ENCODE measurements at places on chromosomes 5 and 9.

DNA sequence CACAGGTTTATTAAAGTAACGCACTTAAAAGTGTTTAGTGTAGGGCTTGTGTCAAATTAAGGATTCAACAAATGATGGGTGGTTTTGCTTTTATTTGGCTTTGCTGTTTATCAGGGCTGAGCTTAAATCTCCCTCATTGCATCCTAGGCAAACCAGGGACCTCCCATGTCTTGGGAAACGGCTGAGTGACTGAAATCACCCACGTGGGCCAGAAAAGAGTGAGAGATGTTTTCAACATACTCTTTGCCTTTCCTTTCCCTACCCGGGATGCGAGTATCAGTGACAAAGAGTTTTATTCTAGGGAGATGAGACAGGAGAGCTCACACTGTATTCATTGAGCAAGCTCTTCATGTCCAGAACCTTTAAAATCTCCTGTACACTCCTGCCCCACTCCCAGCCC, 23.3 kb downstream of the KCNMB1 start:
- no peak for DNase-seq

GRCh38 chr5:34685485-34686165, 29.5 kb downstream of the RAI14 start:
- DNase-seq = no peak

GRCh38 chr5:21152611-21153010, 1164.6 kb upstream of the CDH18 start:
- DNase-seq = peak; percentile 55

DNA sequence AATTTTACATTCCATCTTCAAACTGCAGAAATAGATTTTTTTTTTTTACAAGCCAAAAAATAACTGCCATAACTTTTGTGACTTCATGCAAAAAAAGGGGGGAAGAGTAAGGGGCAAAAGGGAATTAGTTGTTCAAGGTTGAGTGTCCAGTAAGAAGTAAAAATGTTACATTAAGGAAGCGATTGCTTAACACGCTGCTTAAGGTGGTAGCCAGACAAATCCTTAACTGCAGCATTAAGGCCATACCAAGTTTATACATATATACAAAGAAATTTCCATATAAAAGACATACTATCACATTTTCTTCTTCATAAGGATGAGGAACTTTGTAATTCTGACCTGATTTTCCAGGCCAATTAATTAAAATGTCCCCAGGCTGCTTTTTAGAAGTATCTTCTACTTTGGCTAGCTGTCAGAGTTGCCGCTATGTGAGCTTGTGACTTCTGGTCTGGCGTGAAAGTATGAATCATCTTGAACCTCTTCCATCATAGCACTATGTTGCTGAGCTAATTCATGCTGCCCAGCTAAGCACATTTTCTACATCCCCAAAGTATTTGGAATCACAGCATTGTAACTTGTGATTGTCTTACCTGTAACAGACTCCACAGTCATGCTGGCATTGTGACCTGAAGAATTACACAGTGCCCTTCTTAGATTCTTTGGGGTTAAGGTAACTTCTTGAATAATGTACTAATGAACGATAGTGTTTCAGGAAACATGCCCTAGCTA, 40.0 kb downstream of the G3BP1 start:
- no peak for DNase-seq

- DNase-seq = no peak
These were observed 49.0 kb downstream of the PTTG1 start for GRCh38 chr5:160470437-160471361.

DNA sequence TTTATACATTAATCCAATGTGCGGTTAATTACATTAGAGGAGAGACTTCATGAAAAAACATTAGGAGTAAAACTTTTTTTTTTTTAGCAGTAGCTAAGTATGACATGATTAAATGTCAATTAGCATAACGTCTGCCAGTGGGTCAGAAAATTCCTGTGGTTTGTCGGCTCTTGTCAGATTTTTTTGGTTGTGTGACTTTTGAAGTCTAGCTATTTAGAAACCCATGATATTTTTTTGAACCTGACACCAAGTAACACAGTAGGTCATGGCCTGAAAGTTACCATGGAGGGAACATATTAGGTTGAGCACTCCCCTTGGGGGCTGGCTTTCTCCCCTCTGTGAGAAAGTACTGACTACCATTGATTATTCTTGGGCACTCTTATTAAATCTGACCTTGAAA, 84.8 kb upstream of the ALDH1A1 start:
- DNase-seq = peak; percentile 55

GRCh38 chr5:119354537-119355243, 1.1 kb upstream of the TNFAIP8 start:
- DNase-seq = no peak

DNA sequence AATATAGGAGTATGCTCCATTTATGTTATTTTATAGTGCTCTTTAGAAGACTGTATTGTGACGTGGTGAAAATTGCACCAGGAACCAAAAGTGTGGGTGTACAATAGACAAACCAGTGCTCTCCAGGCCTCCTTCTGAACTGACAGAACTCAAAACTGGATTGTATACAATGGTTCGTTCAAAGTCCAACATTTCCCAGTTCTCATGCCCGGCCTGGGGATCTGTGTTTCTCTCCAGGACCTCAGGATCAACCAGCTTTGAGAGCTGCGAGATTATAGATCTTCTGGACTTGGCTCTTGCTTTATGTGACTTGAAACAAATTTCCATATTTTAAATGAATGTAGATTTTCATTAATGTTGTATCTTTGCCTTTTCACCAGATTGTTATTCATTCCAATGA, 60.8 kb upstream of the CER1 start:
- DNase-seq = no peak

- DNase-seq = no peak
These were observed 41.0 kb downstream of the SLC6A7 start for GRCh38 chr5:150230842-150231241.

DNA sequence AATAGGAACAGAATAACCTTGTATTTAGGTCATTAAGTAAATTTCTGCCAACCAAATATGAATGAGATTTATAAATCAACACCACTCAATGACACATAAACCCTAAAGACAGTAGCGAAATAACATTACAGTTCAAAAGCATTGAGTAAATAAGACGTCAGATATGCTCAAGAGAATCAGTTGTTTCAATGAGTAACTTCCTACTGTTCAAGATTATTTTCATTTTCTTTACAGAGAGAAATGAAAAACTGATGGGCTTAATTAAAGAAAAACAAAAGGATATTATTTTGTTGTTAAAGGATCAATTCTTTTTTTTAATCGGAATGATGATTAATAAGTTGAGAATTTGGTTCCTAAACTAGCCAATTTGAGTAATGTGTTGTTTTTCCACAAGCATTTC, 150.1 kb downstream of the BNC2 start:
- no peak for DNase-seq

DNA sequence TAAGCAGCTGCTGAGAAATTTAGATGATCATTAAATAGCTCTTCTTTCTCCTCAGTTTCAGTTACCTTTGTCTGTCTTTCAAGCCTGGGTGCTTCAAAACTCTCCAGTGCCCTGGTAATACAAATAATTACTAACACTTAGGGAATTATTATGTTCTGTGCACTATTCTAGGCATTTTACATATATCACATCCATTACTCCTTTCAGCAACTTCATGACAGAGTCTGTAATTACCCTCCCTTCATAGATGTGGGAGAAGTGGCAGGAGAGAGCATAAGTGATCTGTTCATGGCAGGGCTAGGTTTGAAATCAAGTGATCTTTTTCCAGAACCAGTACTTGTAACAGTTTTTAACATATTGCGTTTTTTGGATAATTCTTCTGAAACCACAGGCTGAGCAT, 32.0 kb downstream of the MAN2A1 start:
- no peak for DNase-seq

DNA sequence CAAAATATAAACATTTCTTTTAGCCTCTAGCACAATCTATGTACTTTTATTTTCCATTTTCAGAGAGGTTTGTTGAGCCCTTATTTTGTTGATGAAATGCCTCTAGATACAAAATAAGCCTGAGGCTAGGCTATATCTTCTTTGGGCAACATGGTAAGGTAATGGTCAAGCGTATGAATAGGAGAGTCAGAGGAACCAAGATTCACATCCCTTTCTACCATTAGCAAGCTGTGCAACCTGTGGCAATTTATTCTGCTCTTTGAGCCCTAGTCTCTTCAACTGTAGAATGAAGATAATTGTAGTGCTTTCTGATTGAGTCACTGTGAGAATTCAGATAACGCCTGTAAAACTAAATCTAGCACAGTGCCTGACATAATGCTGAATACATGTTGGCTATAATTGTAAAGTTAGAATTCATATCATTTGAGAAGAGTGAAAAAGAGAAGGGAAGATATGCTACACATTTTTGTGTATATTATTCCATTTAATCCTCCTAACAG, 412.5 kb downstream of the CCDC171 start:
- no peak for DNase-seq

DNA sequence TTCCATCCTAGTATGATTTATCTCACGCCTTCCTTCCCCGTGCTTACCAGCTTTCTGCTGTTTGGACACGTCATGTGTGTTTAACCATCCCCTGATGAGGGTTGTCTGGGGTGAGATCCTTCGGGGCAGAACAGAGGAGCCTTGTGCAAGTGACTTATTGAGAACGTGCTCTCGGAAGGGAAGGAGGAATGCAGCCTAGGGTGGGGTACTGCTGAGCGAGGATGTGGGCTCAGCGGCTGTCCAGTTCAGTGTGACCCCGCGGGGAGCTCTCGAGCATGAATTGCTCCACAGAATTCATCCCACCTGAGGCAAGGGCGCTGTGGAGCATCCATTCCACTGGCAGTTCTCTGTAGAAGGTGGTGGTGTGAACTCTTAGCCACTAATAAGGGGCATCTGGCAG, 4.0 kb downstream of the MYOZ3 start:
- no peak for DNase-seq

GRCh38 chr5:66519626-66520025, 76.6 kb upstream of the MAST4 start:
- DNase-seq = no peak

GRCh38 chr5:37064442-37064841, 184.7 kb downstream of the CPLANE1 start:
- DNase-seq = no peak

- peak; percentile 91 for DNase-seq
These were observed 28.2 kb upstream of the CPLX2 start for GRCh38 chr5:175842951-175843793.

Measured in urothelium cell line (cell line).